8988T (cell line): ENCODE measurements at places on chromosomes 6 and 20.
A peak's percentile ranks its signal among the peaks of the same experiment; 100 is the strongest.

GRCh38 chr20:56359212-56360132 is 698 bp downstream of the FAM210B start:
- peak; percentile 57 for DNase-seq

DNA sequence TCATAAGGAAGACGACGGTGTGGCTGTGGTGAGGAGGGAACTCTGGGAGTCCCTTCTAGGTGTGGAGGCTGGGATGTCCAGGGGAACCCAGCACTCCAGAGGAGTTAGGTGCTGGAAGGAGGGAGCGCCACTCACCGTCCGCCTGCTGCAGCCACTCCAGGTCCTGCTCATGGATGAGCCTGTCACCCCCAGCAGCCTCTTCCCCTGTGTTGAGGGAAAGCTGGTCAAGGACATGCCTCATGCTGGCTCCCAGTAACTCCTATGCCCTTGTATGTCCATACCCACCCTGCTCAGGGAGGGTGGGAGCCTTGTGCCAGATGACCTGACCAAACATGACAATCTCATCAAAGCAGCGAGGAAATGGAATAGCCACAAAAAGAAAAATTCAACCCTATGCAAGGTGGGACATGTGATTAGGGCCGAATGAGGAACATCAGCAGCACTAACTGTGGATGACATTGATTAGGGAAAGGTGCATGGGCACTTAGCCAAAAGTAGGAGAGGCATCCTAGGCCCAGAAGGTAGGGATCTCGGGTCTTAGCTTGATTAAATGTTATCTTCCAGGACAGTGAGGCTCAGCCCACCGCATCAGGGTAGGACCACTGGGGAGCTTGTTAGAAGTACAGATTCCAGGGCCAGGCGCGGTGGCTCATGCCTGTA is 3.0 kb downstream of the DNPH1 start:
- no peak for DNase-seq

DNA sequence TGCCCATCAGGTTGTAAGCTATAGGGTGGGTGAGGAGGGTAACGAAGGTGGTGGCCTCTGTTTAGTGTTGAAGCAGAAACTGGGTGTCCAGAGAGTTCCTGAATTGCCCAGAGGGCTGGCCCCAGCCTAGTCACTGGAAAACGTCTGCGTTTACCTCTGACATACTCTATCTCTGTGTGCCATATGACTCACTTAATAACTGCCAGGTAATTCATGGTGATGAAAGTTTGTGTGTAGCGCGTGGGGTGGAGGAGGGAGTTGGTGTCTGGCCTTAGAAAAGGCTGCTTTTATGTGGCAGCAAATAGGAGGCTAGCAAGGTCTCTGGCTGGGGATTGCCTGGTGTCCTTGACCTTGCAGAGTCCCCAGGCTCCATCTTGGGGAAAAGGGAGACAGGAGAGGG is 47.3 kb downstream of the SLC35D3 start:
- no peak for DNase-seq

DNA sequence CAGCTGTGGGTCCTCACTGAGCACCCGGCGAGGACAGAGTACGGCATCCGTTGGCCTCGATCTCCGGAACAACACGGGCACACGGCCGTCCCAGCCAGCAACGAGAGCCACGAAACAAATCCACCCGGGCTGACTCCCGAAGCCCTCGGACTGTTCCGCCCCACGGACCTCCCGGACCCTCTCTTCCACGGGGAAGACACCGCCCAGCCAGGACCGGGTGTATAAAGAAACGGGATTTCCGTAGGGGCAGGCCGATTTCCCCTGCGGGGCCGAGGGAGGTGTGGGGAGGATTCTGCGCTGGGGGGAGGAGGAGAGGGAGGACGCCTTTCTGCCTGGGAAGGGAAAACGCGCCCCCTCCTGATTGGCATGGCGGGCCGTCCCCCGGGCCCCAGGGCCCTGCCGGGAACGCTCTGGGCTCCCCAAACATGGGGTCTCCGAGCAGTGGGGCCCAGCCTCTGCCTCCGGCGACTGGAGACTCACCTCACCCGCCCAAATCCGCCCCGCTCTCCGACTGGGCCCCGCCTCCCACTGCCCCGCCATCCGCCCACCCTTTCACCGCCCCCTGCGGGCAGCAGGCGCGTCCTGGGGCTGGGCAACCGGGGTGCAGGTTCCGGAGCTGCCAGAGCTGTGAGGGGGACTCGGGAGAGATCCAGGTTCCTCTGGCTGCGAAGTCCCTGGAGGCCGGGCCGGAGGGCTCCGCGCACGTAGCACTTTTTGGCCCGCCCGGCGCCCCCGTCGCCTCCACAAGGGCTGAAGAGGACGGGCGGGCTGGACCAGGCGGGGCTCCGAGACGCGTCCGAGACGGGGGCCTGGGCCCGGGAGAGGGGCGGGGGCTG is 679 bp upstream of the PPDPF start:
- DNase-seq, result peak; percentile 92

- no peak for DNase-seq
Observed at GRCh38 chr6:26243132-26243531, 121.9 kb upstream of the BTN3A2 start.

DNA sequence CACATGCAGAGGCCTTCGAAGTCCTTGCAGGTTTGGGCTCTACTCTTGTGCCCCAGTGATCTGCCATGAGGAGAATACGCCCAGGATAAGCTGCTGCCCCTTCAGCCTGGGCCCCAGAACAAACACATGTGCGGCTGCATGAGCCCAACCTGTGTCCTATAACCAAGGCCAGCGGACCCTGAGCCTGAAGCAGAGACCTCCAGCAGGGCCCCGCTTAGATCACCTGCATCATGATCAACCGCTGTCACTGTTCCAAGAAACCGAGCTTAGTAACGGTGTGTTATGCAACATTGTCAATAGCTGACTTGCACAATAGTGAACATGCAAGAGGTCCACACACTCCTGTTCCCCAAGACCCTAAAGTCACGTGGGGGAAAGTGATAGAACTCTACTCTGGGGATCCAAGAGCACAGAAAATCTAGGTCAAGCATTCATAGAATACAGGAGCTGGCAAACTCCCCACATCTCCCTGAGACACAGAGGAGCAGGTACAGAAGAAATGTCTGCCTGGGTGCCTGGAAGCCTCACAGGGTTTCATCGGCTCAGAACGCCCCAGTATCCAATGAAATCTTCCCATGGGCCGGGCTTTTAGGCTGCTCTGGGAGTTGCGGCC is 136.2 kb downstream of the BMP7 start:
- no peak for DNase-seq

DNA sequence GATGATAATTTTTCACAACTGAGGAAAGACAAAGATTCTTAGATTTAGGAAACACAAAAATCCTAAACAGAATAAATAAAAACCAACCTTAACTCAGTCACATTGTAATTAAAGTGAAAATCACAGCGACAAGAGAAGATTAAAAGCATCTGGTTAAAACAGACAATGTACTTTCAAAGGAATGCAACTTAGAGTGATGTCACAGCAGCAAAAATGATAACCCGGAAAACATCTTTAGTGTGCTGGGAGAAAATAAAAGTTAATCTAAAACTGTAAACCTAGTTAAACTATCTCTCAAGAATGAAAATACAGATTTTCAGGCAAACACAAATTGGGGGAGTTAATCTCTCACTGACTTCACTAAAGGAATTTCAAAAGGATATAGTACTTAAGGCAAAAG is 76.8 kb upstream of the OGFRL1 start:
- DNase-seq, result no peak

DNA sequence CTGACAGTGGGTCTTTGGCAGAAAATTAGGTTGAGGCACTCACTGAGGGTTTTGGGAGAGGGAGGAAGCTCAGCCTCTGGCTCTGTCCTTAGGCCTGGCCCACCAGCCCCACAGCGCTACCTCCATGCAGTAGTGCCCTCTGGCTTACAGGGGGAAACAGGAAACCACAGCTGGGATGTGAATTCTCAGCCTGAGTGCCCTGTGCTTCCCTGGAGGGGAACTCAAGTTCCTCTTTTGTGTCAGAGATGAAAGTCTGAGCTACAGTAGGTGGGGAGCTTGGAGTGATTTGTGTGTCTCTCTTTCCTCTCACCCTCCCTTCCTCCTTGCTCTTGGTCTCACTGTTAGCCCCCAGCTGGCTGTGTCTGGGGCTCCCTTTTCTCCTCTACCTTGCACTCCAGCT is 48.2 kb upstream of the BLCAP start:
- no peak for DNase-seq
